ENCODE measurements at places on chromosomes 1 and 21.

DNA sequence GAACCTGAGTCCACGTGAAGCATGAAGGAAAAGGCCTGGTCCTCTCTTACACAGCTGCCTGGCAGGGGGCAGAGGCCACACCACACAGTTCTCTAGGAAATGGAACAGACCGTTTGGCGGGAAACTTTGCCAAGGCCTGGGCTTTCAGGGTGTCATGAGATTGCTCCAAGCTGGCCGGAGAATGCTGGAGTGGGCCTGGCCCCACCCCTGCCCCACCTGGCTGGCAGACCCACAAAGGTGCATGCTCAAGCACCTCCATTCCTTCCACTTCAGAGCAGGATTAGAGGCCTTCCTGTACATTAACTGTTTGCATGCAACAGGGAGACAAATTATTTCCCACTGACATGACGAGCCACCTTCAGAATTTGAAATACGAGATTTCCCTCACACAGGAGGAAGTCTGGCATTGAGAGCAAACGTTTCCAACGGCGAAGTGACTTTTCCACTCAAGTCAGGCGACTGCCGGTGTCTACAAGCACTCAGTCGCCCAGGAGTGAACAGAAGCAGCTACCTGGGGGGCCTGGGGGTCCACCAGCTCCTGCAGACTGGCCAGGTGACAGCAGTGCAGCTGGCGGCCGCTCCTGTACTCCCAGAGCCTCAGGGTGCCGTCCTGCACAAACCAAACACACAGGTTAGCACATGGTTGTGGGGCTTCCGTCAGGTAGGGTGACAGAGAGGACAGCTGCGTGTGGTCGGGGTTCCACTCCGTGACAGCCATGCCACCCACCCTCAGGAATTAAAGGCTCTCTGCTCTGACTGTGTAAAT is 24.0 kb downstream of the WDR4 start:
- DNase-seq: no peak

DNA sequence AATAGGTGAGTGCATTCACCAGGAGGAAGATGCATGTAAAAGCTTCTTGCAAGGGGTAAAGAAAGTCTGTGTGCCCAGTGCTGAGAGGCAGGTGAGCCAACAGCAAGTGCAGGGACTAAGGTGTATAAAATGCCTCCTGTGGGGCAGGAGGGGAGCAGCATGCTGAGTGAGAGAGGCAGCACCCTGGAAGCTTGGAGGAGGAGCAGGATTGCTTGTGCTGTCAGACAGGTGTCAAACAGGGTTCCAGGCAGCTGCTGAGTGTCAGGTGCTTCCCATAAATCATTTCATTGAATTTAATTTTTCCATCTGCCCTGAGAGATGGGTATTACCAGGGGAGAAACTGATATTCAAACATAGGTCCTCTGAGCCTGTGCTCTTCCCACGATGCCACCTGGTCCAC is 13.9 kb downstream of the BSND start:
- DNase-seq: peak; percentile 85

GRCh38 chr1:243394601-243395464 is 139.0 kb downstream of the SDCCAG8 start:
- DNase-seq: peak; percentile 34

- DNase-seq: no peak
Observed at GRCh38 chr1:3515774-3516480, 61.5 kb downstream of the ARHGEF16 start.

DNA sequence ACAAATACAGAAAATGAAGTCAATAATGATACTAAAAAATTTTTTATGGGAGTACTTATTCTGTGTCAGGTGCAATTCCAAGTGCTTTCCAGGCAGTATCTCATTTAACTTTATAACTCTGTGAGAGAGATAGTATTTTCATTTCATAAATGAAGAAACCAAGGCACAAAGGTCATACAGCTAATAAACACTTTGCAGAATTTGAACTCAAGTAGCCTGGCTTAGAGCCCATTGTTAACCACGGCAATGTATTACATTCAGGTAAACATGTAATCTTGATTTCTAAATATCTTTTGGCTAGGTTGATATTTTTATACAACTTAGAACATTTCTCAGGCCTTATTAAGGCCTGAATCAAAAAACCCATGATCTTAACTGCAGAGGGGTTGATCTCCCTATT is 28.9 kb upstream of the PKN2 start:
- DNase-seq: no peak

DNA sequence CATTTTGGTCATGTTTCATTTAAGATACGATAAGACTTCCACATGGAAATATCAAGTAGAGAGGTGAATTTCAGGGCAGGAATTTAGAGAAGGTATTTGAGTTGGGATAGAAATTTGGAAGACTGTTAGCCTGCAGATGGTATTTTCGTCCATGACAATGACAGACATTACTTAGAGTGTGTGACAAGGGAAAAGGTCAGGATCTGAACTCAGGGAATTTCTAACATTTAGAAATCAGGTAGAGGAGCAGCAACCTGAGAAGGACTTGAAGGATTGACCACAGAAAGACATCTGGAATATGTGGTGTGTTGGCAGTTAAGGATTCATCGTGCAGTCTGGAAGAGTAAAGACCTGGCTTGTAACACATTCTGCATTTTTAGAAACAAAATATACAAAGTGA is 57.9 kb downstream of the RABGAP1L start:
- DNase-seq: no peak

DNA sequence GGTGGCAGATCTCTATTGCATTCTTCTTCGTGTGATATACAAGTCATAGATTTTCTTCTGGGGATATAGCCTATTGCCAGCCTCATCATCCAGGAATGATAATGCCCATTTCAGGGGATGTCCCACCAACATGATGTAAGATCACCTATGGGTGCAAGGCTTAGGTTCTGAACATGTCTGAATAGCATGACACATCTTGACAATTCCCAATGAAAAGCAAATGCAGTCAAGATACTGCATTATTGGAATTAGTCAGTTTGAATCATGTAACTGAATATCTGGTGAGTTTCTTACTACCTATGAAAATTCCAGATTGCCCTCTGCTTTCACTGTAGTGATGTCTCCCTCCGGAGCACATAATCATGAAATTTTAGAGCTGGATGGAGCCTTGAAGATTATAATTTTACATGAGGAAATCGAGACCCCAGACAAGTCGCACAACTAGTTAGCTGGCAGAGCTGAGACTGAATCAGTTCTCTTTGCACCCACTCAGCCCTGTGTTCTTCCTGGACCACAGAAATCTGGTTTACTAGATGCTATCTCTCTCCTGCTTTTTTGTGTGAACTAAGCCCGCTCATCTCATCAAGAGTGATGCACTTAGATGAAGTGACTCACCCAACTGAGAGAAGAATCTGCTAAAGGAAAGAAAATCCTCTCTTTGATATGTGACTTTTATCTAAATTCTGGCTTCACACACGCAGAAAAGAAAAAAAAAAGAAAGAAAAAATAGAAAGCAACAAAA is 65.0 kb downstream of the WDR64 start:
- DNase-seq: no peak

DNA sequence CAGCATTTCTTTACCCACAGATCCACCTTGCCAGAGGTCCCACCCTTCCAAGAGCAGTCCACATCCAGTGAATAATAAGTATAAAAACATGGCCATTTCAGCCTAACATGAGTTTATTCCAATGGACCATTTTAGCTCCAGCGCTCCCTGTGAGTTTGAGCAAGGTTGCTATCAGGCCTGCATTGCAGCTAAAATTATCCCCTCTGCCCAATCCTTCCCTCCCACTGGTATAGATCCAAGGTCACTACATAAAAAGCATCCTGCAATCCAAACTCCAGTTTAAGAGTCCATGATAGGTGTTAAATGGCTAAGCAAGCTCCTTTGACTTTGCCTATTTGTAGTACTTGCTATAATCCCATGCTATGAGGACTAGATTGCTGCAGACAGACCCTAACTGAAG is 35.6 kb downstream of the SLC5A9 start:
- no peak for DNase-seq

- DNase-seq: no peak
Observed at GRCh38 chr21:42208801-42209490, 10.0 kb upstream of the ABCG1 start.

DNA sequence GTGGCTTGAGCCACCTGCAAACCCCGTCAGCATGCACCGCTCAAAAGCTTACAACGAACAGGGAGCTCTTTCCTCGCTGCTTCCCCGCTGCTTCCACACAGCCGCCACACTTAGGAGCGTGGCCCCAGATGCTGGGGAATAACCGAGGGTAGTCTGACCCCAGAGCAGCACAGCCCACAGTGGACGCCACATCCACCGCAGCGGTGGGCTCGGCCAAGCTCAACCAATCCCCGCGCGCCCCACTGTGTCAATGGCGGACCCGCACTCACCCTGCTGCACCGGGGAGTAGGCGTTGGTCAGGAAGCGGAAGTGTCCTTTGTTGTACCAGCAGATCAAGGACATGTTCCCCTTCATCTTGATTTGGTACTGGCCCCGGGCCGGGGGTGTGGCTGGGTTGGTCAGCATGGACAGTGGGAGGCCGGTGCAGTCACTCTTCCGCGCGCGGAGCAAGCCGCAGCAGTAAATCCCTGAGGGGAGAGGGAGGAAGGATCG is 93.5 kb downstream of the PGBD5 start:
- DNase-seq: no peak

GRCh38 chr21:34807881-34808568 is 139.2 kb downstream of the CLIC6 start:
- DNase-seq: no peak

DNA sequence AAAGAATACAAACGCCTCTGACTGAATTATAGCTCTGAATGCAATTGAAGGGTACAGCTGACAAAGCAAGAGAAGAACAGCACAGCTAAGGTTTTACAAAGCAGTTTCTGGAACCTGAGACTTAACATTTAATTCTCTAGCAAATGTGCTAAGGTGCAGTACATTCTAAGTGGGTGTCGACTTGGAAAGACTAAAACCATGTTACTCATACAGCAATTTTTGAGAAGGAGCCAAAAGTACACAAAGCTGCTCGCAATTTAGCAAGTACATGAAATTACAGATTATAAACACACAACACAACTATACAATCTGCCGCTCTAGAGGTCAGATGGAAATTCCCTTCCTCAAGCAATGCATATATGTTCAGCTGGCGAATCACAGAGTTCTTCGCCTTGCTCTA is 121.9 kb downstream of the TIAM1 start:
- no peak for DNase-seq

DNA sequence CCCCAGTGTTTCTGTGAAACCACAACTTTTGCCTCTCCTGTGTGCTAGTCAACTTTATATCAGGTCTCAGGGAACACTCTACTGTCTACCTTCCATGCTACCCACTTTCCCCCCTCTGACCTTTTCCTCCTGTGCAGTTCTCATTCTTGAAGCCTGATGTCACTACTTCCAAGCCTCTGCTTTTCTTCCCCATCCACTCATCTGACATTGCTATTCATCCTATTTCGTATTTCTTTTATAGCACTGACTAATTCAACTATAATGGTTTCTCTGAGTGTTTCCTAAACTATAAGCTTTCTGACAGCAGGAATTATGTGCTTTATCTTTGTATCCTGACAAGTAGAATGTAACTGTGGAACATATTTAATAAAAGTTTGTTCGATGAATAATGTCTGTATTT is 18.2 kb upstream of the DPH5 start:
- DNase-seq: no peak

DNA sequence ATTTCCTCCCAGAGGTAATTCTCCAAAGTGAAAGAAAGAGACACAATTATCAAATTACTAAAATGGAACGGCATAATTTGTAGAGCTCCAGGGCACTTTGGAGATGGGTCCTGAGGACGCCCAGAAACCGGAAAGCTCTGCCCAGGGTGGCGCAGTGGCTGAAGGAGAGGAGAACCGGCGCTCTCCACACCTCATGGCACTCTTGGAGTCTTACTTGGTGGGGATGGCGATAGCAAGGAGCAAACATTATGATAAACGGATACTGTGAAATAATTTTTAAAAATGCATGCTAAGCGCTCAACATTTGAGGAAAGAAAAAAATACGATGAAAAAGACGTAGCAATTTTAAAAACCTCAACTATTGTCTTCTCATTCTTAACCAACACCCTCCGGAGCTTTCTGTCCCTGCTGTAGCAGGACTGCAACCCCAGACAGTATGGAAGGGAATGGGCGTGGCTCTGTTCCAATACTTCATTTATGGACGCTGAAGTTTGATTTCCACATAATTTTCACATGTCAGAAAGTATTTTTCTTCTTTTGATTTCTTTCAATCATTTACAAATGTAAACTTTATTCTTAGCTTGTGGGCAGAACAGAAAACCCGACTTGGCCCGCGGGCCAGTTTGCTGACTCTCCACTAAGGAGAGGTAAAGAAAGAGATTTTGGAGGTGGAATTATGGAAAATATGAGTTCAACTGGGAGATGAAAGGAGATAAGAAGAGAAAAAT is 1.1 kb downstream of the S100A11 start:
- peak; percentile 62 for DNase-seq

DNA sequence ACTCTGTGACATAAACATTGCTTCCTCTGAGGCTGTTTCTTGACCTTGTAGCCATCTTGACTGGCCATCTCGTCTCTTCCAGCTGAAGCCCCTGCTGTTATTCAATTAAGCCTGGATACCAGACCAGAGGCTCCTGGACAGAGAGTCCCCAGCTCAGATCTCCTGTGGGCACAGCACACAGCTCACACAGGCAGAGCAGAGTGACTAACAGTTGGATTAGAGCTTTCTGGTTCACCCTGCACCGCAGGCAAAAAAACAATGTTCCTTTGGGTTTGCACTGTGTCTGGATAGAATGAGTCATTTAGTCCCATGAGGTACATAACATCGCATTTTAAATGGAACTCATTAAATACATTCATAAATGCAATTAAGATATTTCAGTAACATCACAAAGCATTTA is 33.4 kb upstream of the USH2A start:
- DNase-seq: no peak

DNA sequence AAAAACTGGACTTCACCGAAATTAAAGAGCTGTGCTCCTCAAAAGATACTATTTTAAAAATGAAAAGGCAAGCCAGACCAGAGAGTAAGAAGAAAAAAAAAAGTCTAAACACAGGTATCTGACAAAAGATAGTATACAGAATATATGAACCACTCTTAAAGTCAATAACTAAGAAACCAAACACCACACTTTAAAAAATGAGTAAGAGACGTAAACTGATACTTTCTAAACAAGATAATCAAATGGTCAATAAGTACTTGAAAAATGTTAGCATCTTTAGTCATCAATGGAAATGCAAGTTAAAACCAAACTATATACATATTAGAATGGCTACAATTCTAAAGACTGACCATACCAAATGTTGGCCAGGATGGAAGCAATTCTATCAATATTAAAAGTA is 77.6 kb downstream of the EVI5 start:
- no peak for DNase-seq

GRCh38 chr21:45102391-45102932 is 28.1 kb downstream of the ADARB1 start:
- DNase-seq: no peak

- DNase-seq: no peak
Observed at GRCh38 chr1:214492401-214493075, 58.9 kb downstream of the PTPN14 start.

GRCh38 chr21:43369124-43369523 is 57.8 kb downstream of the SIK1 start:
- DNase-seq: no peak

DNA sequence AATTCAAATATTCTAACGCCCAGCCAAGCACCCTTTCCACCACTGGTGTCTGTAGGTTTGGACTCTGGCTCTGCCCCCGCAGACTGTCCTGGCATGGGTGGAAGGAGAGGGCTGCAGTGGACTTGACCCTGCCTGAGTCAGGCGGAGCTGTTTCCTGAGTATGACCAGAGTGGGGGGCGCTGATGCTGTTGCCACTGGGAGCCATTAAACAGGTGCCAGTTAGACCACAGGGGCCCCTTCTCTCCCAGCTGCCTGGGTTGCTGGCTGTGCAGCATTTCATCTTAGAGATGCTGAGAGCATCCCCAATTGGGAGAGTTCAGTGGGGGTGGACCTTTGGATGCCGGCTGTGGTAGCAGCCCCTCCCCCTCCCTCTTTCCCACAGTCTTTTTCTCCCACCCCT is 539.5 kb downstream of the MATN1 start:
- DNase-seq: no peak
